ENCODE measurements at places on chromosomes 7 and 10.

- no peak for DNase-seq
These were observed 636.7 kb upstream of the SEMA3D start for GRCh38 chr7:85823396-85824080.

DNA sequence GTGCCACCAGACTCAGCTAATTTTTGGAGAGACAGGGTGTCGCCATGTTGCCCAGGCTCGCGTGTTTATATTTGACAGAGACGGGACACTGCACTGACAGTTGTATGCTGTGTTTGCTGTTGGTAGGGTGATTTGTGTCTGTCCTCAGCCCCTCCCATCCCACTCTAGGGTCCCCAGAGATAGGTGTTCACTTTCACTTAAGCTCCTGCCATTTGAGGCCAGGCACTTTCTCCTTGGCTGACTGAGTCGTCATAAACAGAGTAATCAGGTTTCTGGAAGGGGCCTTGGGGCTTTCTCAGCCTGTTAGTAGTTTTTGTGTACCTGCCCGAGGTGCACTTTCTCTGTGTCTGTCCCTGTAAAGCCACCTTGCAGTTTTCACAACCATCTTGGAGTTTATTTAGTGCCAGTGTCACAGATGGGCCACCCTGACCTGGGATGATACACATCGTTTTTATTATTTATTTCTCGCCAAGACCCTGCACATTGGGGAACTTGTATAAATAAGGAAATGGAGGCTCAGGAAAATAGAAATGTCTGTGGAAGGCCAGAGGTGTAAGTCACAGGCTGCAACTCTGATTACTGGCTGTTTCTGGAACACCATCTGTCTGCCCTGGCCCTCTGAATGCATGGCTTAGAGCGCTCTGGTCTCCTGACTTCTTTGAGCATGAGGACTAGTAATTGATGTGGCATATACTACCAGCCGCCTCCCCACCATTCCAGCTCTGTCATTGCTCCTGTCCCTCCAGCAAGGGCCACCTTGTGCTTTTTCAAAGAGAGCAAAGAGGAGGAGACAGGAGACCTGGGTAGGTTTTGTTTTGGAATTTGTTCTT, 81.9 kb upstream of the PDCD4 start:
- no peak for DNase-seq

- no peak for DNase-seq
These were observed 19.3 kb upstream of the OPTN start for GRCh38 chr10:13080643-13081042.

DNA sequence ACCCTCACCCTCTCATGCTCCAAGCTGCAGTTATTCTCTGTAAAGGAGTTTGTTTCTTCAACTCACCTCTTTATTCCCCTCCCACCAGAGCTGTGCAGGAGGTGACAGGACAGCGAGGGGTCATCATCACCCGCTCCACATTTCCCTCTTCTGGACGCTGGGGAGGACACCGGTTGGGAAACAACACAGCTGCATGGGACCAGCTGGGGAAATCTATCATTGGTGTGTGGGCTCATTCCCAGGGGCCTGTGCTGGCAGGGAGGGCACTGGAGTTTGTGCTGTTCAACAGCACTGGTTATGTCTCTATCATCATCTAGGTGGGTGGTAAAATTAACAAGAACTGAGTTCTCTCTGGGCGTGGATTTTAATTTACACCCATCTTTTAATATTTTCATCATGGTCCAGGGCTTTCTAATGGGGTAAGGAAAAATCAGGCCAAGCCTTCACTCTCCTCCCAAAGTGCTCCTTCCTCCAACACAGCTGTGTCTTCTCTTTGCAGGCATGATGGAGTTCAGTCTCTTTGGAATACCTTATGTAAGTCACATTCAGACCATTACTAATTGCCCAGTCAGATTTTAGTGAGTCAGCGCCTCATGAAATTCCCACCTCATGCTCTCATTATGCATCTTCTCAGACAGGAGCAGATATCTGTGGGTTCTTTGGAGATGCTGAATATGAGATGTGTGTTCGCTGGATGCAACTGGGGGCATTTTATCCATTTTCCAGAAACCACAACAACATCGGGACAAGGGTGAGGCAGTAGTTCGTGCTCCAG, 61.6 kb downstream of the PRSS58 start:
- DNase-seq, result no peak

GRCh38 chr7:24731313-24731712, 26.0 kb downstream of the GSDME start:
- no peak for DNase-seq

GRCh38 chr7:3102159-3102558, 58.5 kb upstream of the CARD11 start:
- DNase-seq, result no peak

DNA sequence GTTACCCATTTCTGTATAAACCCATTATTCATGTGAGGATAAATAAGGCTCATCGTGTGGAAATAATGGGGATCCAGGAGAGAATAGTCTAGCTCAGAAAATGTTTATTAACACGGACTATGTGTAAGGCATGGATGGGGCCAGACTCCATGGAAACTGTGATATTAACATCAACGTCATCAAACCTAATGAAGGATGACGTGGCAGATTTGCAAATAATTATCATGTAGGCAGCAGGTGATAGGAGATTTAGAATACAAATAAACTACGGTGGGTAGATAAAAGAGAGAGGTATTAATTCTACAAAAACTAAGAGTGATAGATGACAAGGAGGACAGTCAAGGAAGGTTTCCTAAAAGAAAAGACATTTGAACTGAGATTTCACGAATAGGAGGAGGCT, 592.2 kb downstream of the REEP3 start:
- no peak for DNase-seq
